Activated CD8-positive, alpha-beta T cell treated with anti-CD3 and anti-CD28 coated beads, Interleukin-2, amount 10 ng/mL, durations not matched to agents 7 days and 5 days (primary cell): ENCODE measurements at places on chromosomes 7 and 10.
A peak's percentile ranks its signal among the peaks of the same experiment; 100 is the strongest.

GRCh38 chr10:12639996-12640944 is 290.9 kb downstream of the CAMK1D start:
- no peak overlapping the region for H3K4me3 ChIP-seq
- H3K4me1 ChIP-seq: peaks cover 12% of the 10 kb centered on the region
- H3K36me3 ChIP-seq: no peaks in the 10 kb centered on the region
- no peaks in the 10 kb centered on the region for H3K27me3 ChIP-seq
- no peak overlapping the region for H3K27ac ChIP-seq

GRCh38 chr10:92328993-92329392 is 38.0 kb downstream of the MARCHF5 start:
- H3K27me3 ChIP-seq: no peaks in the 10 kb centered on the region
- no peak for DNase-seq
- H3K27ac ChIP-seq: no peak overlapping the region
- H3K4me3 ChIP-seq: no peak overlapping the region
- peaks cover 7% of the 10 kb centered on the region for H3K36me3 ChIP-seq

GRCh38 chr7:3042861-3043489 is 692 bp downstream of the CARD11 start:
- peaks cover 44% of the 10 kb centered on the region for H3K36me3 ChIP-seq
- DNase-seq: peak; percentile 87
- peak overlapping the region; percentile 98 for H3K4me3 ChIP-seq
- peaks cover 61% of the 10 kb centered on the region for H3K4me1 ChIP-seq
- peak overlapping the region; percentile 94 for H3K27ac ChIP-seq
- no peaks in the 10 kb centered on the region for H3K27me3 ChIP-seq

DNA sequence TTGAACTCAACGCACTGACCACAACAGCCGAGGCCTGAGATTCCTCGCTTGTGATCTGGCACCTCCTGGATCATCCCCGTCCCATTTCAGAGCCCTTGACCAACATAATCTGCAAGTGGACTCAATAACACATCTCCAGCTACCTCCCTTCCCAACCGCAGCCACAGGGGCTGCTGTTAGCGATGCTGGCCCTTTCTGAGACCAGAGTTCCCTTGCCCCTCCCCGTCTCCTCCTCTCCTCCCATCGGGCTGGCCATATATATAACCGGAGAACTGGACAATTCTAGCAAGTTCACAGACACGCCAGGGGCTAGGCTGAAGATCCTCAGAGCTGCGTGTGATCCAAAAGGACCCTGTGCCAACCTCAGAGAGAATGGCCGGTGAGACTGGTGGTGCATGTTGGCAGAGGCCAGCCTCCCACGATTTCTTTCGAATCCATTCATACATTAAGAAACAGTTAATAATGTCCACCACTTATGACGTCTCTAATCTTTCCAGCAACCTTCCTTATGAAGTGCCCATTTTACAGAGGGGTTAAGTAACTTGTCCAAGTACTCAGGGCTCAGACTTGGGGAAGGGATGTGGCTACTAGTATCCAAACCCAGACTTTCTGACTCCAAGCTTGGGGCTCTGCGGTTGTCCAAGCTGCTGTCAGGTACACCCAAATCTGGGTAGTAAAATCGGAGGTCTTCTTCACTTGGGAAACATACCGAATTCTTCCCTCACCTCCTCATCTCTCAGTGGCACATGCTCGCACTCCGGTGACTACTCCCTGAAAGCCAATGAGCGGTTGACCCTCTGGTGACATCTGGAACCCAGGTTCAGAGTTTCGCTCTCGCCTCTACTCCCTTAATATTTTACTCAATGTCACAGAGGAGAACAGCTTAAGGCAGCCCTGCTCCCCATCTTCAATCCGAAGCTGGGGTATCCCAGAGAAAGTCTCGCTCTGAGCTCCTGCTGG is 11.2 kb upstream of the FEZF1 start:
- H3K36me3 ChIP-seq: peaks cover 9% of the 10 kb centered on the region
- peaks cover 64% of the 10 kb centered on the region for H3K27me3 ChIP-seq
- no peak for DNase-seq
- H3K4me3 ChIP-seq: no peak overlapping the region

DNA sequence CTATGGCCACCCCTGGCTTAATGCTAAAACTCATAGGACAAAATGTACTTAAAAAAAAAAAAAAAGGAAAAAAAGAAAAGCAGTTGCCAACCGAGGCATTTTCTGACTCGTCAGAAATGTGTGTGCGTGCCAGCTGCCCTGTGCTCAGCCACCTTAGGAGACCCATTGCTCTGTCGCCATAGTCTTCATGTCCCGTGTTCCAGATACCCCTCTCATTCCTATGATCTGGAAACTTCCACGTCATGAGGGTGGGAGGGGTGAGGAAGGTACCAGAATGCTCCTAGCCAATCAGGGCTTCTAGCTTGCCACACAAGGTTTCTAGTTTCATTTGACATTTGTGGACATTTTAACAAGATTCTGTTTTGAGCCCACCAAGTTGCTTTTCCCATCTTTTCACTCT is 212.9 kb downstream of the TCF7L2 start:
- no peak for DNase-seq
- H3K4me3 ChIP-seq: no peak overlapping the region
- H3K36me3 ChIP-seq: no peaks in the 10 kb centered on the region
- H3K4me1 ChIP-seq: no peaks in the 10 kb centered on the region
- H3K27me3 ChIP-seq: no peaks in the 10 kb centered on the region

- H3K27ac ChIP-seq: no peak overlapping the region
- H3K4me3 ChIP-seq: no peak overlapping the region
- peaks cover 2% of the 10 kb centered on the region for H3K27me3 ChIP-seq
- H3K4me1 ChIP-seq: no peaks in the 10 kb centered on the region
- H3K36me3 ChIP-seq: no peaks in the 10 kb centered on the region
- no peak for DNase-seq
These were observed 28.3 kb downstream of the ZNF365 start for GRCh38 chr10:62402508-62402907.

GRCh38 chr10:66788178-66788987 is 137.5 kb upstream of the LRRTM3 start:
- DNase-seq: no peak
- no peaks in the 10 kb centered on the region for H3K4me1 ChIP-seq
- H3K27ac ChIP-seq: no peak overlapping the region
- H3K27me3 ChIP-seq: no peaks in the 10 kb centered on the region

DNA sequence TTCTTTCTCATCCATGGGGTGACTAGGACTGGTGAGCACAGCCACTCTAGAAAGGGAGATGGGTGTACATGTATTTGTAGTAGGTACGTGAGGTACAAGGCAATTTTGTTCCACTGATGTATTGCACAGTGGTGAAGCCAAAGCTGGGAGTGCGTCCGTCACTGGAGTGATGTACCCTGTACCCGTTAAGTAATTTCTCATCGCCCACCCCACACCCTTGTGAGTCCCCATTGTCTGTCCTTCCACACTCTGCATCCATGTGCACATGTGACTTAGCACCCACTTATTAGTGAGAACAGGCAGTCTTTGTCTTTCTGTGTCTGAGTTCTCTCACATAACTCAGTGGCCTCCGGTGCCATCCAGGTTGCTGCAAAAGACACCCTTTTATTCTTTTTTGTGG is 658.3 kb downstream of the SDK1 start:
- H3K4me1 ChIP-seq: no peaks in the 10 kb centered on the region
- no peaks in the 10 kb centered on the region for H3K36me3 ChIP-seq
- no peaks in the 10 kb centered on the region for H3K27me3 ChIP-seq
- no peak overlapping the region for H3K27ac ChIP-seq
- no peak for DNase-seq

- no peak overlapping the region for H3K4me3 ChIP-seq
- H3K36me3 ChIP-seq: no peaks in the 10 kb centered on the region
- peaks cover 3% of the 10 kb centered on the region for H3K4me1 ChIP-seq
- DNase-seq: no peak
These were observed 111.7 kb upstream of the CDK13 start for GRCh38 chr7:39838326-39838725.

- DNase-seq: no peak
- no peak overlapping the region for H3K4me3 ChIP-seq
- H3K27ac ChIP-seq: no peak overlapping the region
- no peaks in the 10 kb centered on the region for H3K4me1 ChIP-seq
These were observed 57.5 kb downstream of the HDAC9 start for GRCh38 chr7:18552943-18553604.

GRCh38 chr7:151286148-151286547 is 37.7 kb upstream of the SMARCD3 start:
- H3K27ac ChIP-seq: no peak overlapping the region
- H3K4me1 ChIP-seq: no peaks in the 10 kb centered on the region
- no peak overlapping the region for H3K4me3 ChIP-seq
- no peak for DNase-seq
- H3K36me3 ChIP-seq: no peaks in the 10 kb centered on the region

DNA sequence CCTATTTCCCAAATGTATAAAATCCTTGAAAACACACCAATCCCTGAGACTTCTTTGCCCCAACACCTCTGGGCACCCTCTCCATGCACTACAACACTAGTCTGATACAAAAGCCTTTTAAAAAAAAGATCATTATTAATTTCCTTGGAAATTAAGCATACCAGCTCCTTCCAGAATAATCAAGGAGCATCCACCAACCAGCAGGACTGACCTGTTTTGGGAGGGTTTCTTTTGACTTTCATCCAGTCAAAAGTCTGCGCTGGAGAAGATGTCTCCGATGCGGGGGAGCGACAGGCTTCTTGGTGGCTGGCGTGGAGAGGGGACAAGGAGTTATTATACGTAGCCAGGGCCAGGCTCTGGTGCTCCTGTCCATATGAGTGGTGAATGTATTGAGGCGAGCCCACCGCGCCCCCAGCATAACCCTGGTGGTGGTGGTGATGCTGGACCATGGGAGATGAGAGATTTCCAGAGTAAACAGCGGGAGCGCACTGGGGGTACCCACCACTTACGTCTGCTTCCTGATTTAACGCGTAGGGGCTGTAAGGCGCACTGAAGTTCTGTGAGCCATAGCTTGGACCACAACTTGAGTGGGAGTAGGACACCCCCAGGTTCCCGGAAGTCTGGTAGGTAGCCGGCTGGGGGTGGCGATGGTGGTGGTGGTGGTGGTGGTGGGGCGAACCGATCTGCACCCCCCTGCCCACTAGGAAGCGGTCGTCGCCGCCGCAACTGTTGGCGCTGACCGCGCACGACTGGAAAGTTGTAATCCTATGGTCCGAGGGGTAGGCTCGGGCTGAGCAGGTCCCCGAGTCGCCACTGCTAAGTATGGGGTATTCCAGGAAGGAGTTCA is 527 bp downstream of the HOXA1 start:
- H3K4me3 ChIP-seq: peak overlapping the region; percentile 85
- H3K4me1 ChIP-seq: peaks cover 23% of the 10 kb centered on the region
- peak overlapping the region; percentile 85 for H3K27ac ChIP-seq
- peaks cover 77% of the 10 kb centered on the region for H3K27me3 ChIP-seq
- peaks cover 1% of the 10 kb centered on the region for H3K36me3 ChIP-seq

DNA sequence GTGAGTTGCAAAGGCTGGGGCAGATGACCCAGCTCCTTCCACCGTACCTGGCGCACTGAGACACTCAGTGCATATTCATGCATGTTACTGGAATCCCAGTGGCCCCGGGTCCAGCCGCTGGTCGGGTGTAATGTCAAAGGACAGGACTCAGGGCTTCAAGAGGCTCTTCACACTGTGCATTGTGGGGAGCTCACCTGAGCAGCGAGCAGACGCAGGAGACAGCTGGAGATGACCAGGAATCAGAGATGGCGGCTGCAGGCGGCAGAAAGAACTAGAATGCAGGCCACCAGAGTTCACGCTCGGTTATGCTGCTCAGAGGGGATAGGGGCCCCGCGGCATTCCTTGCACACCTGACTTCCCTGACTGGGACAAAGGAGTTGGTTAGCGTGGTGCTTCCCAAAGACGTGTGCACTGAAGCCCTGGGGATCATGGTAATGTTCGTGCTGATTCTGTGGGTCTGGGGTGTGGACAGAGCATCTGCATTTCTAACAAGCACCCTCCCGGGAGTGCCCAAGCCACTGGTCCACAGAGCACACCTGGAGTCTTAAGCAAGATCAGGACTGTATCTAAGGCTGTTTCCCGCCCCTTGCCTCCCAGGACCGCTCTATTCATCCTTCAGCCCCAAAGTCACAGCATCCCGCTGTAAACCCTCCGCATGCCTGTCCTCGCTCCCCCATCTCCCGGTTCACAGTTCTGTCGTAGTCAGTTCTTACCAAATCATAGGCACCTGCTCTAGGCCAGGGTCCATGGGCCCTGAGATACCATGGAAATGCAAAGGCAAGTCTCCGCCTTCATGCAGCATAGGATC is 71.0 kb downstream of the MKI67 start:
- no peak overlapping the region for H3K27ac ChIP-seq
- no peak overlapping the region for H3K4me3 ChIP-seq
- H3K36me3 ChIP-seq: peaks cover 67% of the 10 kb centered on the region
- DNase-seq: no peak
- peaks cover 38% of the 10 kb centered on the region for H3K4me1 ChIP-seq

GRCh38 chr7:28669330-28669729 is 257.0 kb downstream of the CREB5 start:
- no peak overlapping the region for H3K4me3 ChIP-seq
- no peak overlapping the region for H3K27ac ChIP-seq
- DNase-seq: no peak
- H3K27me3 ChIP-seq: peaks cover 14% of the 10 kb centered on the region

GRCh38 chr10:58268454-58268945 is 462 bp upstream of the CISD1 start:
- H3K4me1 ChIP-seq: peaks cover 38% of the 10 kb centered on the region
- no peaks in the 10 kb centered on the region for H3K27me3 ChIP-seq
- H3K4me3 ChIP-seq: peak overlapping the region; percentile 93
- H3K36me3 ChIP-seq: peaks cover 5% of the 10 kb centered on the region

DNA sequence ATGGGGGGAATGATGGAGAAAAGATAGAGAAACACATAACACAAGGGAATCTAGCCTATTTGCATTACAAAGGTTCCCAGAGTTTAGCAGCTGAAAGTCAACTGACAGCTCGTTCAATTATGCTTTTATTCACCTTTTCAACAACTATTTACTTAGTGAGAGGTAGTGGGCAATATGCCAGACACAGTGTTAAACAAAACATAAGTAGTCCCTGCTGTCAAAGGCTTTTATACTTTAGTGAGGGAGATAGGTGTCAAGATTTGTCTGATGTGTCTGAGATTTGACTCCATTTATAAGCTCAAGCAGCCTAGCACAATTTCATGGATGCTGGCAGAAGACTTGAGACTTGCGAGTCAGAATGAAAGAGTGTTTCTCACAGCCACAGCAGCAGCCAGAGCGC is 549.0 kb upstream of the VSTM2A start:
- no peak for DNase-seq
- H3K27ac ChIP-seq: no peak overlapping the region
- H3K27me3 ChIP-seq: no peaks in the 10 kb centered on the region
- no peaks in the 10 kb centered on the region for H3K4me1 ChIP-seq

- DNase-seq: peak; percentile 78
- no peak overlapping the region for H3K4me3 ChIP-seq
- H3K27ac ChIP-seq: peak overlapping the region; percentile 85
- H3K36me3 ChIP-seq: peaks cover 23% of the 10 kb centered on the region
These were observed 81.2 kb upstream of the UCN3 start for GRCh38 chr10:5283305-5284158.

GRCh38 chr10:110643653-110644597 is at the start of gene RBM20:
Gene RBM20, plus strand, starts transcription at chr10:110644336. Its CDS starts 119 bp downstream, at chr10:110644455.
- H3K27me3 ChIP-seq: peaks cover 56% of the 10 kb centered on the region
- peak within 1 kb of the TSS; percentile 66 for H3K4me3 ChIP-seq
- peak; percentile 32 for DNase-seq
- peaks cover 33% of the 10 kb centered on the region for H3K4me1 ChIP-seq

DNA sequence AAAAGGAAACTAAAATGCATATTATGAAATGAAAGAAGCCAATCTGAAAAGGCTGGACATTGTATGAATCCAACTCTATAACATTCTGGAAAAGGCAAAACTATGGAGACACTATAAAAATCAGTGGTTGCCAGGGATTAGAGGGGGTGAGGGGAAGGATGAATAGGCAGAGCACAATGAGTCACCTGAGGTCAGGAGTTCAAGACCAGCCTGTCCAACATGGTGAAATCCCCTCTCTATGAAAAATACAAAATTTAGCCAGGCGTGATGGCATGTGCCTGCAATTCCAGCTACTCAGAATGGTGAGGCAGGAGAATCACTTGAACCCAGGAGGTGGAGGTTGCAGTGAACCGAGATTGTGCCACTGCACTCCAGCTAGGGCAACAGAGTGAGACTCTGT is 324.8 kb upstream of the PHYHIPL start:
- H3K4me3 ChIP-seq: no peak overlapping the region
- DNase-seq: no peak
- H3K4me1 ChIP-seq: no peaks in the 10 kb centered on the region
